Nephron progenitor cell (in vitro differentiated cells): ENCODE measurements at places on chromosomes 6 and 20.

DNA sequence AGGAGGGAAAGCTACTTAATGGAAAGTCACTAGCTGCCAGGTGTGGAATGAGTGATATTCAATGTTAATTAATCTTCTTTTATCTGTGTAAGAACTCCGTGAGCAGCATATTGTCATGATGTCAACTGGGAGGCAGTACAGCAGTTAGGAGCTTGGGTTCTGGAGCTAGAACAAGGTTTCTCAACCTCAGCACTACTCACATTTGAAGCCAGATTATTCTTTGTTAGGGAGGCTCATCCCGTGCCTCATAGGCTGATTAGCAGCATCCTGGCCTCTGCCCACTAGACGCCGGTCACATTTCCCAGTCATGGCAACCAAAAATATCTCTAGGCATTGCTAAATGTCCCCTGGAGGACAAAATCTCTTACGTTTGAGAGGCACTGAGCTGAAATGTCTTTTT lies 41.2 kb downstream of the BCAS1 start:
- no peak for DNase-seq

DNA sequence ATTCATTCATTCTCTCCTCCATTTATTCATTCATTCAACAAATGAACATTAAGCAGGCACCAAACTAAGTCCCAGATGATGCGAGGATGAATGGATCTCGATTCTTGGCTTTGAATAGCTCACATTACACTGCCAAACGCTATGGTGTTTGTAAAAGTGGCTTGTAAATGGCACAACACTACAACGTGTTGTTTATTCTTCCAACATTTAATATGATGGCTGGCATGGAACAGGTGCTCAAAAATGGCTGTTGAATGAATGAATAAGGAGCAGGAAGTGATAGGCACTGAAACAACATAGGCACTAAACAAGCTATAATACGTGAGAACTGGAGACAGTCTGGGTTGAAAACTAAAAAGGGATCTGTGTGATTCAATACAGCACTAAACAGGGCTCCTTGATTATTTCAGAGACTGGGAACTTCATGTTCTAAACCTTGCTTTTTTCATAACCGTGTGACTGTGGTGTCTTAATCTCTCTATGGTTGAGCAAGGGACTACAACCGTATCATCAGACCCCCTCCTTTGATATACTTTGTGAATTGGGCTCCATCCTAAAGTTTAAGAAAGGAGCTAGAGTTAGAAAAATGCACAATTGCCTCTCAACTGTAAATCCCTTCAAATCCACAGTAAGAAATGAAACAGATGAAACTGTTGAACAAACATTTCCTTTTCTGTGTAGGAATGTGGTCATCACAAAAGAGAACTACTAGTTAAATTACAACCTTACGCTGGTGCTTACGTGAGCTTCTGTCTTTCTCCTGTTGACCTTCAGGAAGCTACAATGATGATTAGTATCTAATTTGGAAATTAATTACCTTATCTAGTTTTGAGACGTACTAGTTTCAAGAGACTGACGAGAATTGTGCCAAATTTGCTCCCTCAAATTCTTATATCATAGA lies 16.9 kb upstream of the SLC16A10 start:
- no peak for DNase-seq

DNA sequence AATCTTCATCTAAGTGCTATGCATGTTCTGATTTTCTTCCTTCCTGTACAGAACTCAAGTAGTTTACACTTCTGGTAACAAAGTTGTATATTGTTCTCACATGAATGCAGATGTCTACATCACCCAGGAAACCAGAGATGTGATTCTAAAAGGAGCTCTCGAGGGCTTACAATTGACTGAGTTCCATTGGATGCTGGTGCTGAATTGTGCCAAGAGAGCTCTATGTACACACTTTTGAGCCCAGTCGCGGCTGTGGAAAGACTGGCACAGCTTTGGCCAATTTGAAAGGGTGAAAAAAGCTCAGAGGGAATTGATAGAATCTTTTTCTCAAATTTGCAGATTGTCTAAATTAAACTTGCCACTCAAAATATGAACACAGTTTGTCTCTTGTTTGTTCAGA lies 340.7 kb downstream of the LMBRD1 start:
- DNase-seq = no peak

DNA sequence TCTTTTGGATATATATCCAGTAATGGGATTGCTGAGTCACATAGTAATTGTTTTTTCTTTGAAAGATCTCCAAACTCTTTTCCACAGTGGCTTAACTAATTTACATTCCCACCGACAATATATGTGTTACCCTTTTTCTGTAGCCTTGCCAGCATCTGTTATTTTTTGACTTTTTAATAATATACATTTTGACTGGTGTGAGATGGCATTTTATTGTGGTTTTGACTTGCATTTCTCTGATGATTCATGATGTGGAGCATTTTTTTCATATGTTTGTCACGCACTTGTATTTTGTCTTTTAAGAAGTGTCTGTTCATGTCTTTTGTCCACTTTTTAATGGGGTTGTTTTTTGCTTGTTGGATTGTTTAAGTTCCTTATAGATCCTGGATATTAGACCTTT lies 58.9 kb upstream of the OPRM1 start:
- no peak for DNase-seq

GRCh38 chr20:14333721-14334120 lies 3.7 kb downstream of the FLRT3 start:
- DNase-seq = no peak

DNA sequence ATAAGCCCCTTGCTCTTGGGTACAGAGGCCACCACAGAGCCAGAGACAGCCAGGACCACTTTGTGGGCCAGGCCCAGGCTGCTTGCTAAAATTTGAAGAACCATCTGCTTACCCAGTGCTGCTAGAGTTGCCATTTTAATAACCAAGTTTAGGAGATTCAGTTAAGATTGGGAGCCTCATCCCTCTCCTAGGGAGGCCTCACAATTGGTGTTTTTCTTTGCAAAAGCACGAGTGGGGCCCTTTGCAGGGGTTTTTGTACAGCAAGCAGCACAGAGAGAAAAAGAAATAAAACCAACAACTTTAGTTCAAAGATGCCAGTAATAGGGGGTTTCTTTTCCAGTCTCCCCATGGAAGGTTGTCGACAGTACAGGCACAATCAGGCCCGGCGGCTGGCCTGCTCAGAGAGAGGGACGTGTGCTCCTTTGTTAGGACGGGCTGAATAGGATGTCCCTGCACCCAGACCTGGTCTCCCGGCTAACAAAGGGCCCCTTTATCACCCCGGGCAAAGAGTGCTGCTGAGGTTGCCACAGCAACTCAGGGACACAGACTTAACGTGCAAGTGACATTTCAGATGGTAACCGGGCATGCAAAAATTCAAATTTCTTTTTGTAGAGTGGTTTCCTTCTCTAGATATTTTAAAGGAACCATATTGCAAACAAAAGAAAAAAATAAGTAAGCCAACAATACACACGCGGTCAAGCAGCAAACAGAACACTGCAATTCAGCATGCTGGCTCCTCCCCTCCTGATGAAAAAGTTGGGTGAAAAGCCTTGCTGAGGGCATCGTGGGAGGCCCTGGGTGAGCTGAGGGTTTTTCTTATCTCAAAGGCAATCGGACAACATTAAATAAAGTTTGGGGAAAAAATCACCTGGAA lies 10.5 kb upstream of the TOX2 start:
- DNase-seq = no peak

DNA sequence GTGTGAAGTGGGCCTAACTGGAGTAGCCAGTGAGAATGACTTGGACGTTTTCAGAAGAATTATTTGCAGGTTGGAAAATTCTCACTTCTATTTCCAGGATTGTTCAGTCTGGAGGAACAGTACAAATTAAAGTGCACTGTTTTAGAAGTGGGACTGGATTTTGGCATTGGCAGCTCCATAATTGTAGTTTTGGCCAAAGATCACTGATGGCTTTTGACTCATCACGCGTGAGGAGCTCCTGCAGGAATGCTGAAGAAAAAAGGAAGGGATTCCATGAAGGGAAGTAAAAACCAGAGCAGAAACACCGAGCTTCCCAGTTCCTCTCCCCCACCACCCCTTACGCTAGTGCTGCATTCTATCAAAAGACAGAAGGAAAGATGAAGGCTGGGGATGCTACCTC lies 103.5 kb downstream of the JARID2 start:
- DNase-seq = no peak

DNA sequence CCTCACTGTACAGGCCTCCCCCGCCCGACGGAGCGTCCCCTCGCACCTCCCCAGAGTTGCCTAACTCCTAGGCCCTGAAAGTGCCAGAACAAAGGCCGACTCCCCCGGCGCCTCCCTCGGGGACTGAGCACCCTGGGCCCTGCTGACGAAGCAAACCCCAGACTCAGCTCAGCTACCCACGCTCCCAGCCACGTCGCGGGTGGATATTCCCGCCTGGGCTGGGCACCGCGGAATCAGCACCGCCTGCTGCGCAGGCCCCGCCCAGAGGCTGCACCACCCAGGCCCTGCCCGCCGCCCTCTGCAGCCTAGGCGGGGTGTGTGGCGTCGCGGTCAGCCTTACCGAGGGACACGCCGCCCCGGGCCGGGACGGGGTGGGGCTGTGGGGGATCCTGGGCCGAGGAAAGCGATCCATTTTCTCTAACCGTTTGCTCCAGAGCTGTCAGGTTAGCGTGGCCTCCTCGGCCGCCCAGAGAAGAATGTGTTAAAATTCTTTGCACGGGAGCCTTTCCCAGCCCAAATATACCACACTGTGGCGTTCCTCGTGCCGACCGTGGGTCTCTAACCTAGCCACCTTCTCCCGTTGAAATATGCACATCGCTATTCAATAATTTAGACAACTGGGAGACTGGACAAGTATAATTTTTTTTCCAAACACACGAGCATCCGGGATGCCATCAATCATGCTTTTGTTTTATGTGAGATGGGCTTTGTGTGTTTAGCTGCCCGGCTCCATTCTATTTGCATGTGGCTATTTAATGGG lies 31.4 kb downstream of the TFAP2A start:
- peak; percentile 59 for DNase-seq
